Stimulated activated naive CD8-positive, alpha-beta T cell treated with anti-CD3 and anti-CD28 coated beads, Interleukin-15, amount 100 ng/mL, for 72 hours (primary cell): ENCODE measurements at places on chromosomes 13 and 19.

DNA sequence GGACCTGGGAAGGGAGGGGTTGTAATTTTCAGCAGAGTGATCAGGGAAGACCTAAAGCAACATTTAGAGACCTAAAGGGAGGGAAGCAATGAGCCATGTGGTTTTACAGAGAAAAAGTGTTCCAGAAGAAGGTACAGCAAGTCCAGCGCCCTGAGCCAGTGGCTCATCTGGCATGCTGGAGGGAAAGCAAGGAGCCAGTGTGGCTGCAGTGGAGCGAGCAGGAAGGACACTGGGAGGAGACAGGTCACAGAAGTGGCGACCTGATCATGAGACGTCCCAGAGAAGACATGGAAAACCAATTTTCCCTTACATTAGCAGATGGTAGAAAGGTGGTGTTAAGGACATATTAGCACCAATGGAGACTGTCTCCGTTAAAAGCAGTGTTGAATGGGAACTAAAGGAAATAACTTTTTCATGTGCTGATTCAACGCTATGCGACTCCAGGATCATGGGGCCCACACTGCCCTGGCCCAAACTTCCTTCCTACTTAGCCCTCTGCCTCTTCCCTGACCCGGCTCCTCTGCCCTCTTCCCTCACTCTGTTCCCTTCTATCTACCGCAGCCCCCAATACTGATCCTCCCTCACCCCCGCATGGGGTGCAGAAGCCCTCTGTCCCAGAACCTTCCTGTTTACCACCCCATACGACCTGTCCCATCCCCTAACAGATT, 5.4 kb downstream of the C19orf47 start:
- DNase-seq, result no peak

GRCh38 chr19:18304458-18305310, 18.2 kb downstream of the LSM4 start:
- DNase-seq, result peak; percentile 86

- DNase-seq, result no peak
These were observed 115.0 kb downstream of the COG6 start for GRCh38 chr13:39770221-39771090.

DNA sequence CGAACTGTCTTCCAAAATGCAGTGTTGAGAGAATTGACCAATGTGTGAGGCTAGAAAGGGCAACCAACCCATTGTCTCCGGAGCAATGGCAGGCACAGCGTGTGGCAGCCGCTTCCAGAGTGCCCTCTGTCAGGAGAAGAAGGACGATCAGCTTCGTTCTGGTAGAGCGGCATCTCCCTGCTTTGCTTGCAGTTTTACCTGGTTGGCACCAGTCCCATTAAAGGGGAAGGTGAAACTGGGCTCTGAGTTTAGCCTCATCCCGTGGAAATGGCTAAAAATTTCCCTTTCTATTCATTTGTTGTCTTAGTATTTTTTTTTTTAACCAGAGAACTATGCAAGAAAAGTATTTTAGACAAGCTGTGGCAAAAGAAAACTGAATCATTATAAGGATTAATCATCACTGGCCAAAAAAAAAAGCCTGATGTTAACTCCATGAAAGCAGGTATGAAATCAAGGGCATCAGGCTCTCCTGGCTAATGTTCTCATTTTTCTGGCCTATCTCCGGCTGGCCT, 81.5 kb upstream of the SLC7A1 start:
- no peak for DNase-seq
